ENCODE measurements at places on chromosomes 13 and 19. TPM values are rescaled to one million over a fixed set of nuclear protein-coding genes. Genes with fewer than 3 reads are reported as not detected.

CARM1 gene
- polyA plus RNA-seq, result 44.6 TPM

- H3K4me1 ChIP-seq, result peaks cover 39% of the 10 kb centered on the region
- no peaks in the 10 kb centered on the region for H3K27me3 ChIP-seq
- no peaks in the 10 kb centered on the region for H3K36me3 ChIP-seq
- DNase-seq, result no peak
- no peak overlapping the region for H3K27ac ChIP-seq
These were observed 9.7 kb upstream of the FUT2 start for GRCh38 chr19:48686088-48686487.

DNA sequence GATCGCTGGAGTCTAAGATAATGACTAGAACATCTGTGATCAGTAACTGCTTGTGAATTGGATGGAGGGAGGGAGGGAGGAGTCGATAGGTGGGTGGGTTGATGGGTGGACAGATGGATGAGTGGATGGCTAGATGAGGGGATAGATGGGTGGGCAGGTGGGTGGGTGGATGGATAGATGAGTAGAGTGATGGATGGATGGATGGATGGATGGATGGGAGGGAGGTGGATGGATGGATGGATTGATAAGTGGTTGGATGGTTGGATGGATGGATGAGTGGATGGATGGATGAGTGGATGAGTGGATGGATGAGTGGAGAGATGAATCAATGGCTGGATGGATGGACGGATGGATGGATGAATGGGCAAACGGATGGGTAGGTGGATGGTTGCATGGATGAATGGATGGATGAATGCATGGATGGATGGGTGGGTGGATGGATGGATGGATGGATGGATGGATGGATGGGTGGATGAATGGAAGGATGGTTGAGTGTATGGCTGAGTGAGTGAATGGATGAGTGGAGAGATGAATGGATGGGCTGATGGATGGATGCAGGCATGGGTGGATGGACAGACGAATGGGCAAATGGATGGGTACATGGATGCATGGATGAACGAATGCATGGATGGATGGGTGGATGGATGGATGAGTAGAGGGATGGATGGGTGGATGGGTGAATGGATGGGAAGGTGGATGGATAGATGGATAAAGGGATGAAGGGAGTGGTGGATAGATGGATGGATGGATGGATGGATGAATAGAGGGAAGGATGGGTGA, 44.0 kb upstream of the NFIC start:
- H3K27ac ChIP-seq, result no peak overlapping the region
- H3K36me3 ChIP-seq, result no peaks in the 10 kb centered on the region
- no peaks in the 10 kb centered on the region for H3K27me3 ChIP-seq
- H3K4me1 ChIP-seq, result no peaks in the 10 kb centered on the region

DNA sequence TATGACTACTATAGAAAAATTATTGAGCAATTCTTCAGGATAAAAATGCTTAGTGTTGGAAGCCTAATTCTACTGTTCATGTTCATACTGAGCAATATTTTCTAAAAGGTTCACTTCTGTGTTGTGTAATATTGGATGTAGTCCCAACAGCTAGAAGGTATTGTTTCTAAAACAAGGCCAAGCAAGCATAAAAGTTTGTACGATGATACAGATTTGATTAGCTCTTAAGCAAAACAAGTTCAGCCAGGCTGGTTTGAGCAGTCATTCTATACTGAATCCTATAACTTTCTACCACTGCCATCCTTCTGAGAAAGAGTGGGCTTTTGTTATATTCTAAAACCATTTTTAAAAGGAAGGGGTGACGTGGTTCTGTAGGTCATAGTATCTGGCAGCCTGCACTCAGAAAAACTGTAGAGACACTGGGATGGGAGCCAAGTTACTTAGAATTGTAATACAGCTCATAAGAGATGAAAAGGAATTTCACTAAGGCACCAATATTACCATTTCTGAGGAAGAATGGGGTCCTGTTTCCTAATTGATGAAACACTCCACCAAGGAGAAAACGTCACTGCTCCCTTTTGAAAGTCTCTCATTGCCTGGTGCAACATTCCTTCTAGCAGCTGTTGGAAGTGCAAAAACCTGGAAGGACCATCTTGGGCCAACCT, 275.0 kb upstream of the DACH1 start:
- H3K27ac ChIP-seq, result no peak overlapping the region
- no peaks in the 10 kb centered on the region for H3K27me3 ChIP-seq
- no peaks in the 10 kb centered on the region for H3K4me1 ChIP-seq
- DNase-seq, result no peak

DNA sequence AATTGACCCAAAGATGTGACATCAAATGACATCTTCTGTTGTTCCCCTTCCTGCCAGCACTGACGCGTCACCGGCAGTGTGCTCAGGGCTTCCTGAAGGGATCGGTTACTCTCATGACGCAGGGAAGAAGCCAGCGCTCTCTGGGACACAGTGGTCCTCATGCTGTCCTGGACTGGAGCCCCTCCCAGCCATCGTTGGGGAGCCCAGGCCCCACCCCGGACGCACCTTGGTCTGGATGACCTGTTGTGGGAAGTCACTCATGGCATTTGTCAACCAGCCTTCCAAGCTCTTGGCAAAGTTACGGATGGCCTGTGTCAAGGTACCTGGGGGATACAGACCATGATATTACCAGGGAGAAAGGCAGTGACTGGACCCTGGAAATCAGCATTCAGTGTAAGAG, 26.0 kb upstream of the RANBP3 start:
- no peak overlapping the region for H3K27ac ChIP-seq
- no peaks in the 10 kb centered on the region for H3K4me1 ChIP-seq
- peaks cover 53% of the 10 kb centered on the region for H3K36me3 ChIP-seq
- no peak overlapping the region for H3K4me3 ChIP-seq

DNA sequence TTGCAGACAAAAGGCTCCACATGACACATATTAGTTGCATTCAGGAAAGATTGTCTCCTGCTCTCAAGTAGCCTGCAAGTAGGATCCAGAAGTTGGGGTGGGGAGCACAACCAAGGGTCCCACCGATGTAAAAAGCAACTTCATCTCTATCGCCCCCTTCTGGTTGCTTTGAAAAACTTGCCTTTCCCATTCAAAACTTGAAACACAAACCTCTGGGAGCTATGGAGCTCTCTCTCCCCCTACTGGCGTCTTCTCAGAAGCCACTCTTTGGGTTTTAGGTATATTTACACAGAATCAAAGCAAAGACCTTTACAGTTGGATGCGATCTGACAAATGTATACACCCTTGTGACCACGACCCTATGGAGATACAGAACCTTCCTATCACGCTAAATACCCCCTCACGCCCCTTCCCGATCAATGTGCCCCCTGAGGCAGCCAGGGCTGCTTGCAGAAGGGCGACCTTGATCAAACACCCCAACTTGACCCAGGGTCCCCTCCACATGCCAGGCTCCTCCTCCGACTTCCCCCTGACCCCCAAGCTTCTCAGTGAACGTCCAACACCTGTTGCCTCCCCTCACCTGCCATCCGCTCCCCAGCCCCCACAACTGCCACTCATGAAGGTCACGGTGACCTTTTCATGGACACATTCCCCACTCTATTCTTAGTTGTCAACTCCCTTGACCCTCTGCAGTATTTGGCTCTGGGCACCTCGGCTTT, 10.1 kb downstream of the NOSIP start:
- H3K4me3 ChIP-seq, result no peak overlapping the region
- H3K27me3 ChIP-seq, result no peaks in the 10 kb centered on the region
- peaks cover 9% of the 10 kb centered on the region for H3K36me3 ChIP-seq
- H3K4me1 ChIP-seq, result peaks cover 22% of the 10 kb centered on the region
- no peak for DNase-seq

PTPRH gene
- 28.1 TPM for polyA plus RNA-seq

- H3K27ac ChIP-seq, result no peak overlapping the region
- H3K27me3 ChIP-seq, result no peaks in the 10 kb centered on the region
- no peak for DNase-seq
- no peaks in the 10 kb centered on the region for H3K4me1 ChIP-seq
- H3K36me3 ChIP-seq, result no peaks in the 10 kb centered on the region
These were observed 536.5 kb downstream of the KCTD12 start for GRCh38 chr13:76349700-76350099.

All from large intestine (tissue), 12 donors.